ENCODE measurements at places on chromosomes 4 and X.

DNA sequence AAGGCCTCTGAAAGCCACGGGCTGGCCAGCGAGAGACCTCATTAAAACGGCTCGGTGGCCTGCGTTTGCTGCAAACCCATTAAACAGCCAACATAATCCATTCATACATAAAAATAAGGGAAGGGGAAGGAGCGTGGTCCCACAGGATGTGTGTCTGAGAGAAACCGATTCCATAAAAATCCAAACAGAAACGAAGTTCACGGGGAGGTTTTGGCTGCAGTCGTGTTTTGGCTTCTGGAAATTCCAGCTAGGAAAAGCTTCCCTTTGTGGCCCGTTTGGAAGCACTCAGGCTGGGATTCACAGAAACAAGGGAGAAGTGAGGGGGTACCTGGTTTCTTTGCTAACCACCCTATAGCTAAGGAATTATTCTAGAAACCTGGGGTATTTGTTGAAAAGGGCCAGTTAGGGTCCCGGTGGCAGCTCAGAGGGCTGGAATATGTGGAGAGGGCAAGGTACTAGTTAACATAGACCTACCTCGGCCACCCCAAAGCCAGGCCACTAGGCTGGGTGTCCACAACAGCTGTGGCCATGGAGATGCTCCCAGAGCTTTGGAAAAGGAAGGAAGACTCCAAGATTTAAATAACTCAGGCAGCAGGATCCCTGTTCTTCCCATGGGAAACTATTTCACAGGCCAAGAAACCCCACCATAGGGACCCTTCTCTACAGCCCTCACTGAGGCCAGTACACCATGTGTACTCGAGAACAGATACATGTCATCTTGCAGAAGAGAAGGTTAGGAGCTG lies 166.8 kb downstream of the BCOR start:
- no peak for DNase-seq
- H3K4me1 ChIP-seq = no peaks in the 10 kb centered on the region
- H3K27ac ChIP-seq = no peak overlapping the region
- H3K36me3 ChIP-seq = no peaks in the 10 kb centered on the region
- H3K4me3 ChIP-seq = no peak overlapping the region

- H3K27me3 ChIP-seq = no peaks in the 10 kb centered on the region
- no peak overlapping the region for H3K4me3 ChIP-seq
- H3K36me3 ChIP-seq = no peaks in the 10 kb centered on the region
Observed at GRCh38 chr4:90112715-90113114, 14.5 kb upstream of the CCSER1 start.

DNA sequence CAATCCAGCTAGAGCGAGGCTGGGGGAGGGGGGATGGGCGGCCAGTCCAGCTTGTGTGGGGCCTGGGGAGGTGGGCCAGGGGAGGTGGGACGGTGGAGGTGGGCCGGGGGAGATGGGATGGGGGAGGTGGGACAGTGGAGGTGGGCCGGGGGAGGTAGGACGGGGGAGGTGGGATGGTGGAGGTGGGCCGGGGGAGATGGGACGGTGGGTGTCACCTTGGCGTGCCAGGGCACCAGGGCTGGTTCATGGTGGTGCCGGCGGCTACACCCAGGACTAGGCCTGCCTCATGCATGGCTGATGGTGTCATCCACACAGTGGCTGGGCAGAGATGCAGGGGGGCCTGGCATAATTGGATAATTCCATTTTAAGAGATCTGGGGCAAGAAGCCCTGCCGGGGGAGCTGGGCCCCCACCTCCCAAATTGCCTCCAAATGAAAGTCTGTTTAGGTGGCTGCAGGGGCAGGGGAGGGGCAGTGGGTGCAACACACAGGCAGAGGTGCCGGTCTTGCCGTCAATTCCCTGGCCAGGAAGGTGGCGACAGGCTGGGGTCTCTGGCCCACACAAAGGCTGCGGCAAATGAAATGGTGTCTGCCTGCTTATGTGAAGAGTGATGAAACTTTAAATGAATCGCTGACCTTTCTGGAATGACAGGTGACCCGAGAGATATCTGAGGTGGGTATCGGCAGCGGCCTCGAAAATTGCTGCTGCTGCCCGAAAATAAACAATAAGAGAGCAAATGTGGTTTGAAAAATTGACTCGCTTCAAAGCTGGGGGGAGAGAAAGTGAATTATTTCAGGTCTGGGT lies 82.1 kb downstream of the FAM53A start:
- H3K4me1 ChIP-seq = peaks cover 34% of the 10 kb centered on the region
- no peak for DNase-seq

GRCh38 chr4:1297456-1298325 lies 8.0 kb downstream of the MAEA start:
- H3K4me1 ChIP-seq = peaks cover 4% of the 10 kb centered on the region
- H3K27me3 ChIP-seq = no peaks in the 10 kb centered on the region
- peaks cover 49% of the 10 kb centered on the region for H3K36me3 ChIP-seq
- no peak overlapping the region for H3K27ac ChIP-seq
- peak; percentile 10 for DNase-seq

DNA sequence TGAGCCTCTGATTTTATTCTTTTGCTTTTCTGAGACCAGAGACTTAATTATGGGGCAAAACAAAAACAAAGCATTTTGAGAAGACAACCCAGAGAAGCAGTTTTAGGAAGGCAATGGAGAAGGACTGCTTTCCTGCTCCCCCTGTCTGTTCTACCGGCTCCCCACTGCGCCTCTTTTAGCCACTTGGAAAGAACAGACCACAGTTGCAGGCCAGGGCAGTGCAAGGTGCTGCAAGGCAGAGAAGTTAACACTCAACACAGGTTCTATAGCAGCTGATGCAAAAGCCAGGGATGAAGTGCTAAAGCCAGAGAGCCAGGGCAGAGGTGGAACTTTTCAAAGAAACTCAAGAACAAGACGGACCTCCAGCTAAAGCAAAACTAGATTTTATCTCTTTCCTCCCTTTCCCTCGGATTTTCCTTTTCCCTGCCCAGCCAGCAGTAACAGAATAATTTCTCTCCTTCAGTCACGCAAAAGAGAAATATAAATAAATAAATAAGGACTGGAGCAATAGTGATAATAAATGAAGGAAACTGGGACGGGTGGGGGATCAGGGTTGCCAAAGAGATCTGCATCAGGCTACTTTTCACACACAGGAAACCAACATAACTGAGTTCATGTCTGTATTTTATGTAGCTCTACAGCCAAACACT lies 10.4 kb downstream of the SH3RF1 start:
- H3K27me3 ChIP-seq = peaks cover 8% of the 10 kb centered on the region
- DNase-seq = no peak
- H3K4me1 ChIP-seq = no peaks in the 10 kb centered on the region
- H3K27ac ChIP-seq = no peak overlapping the region
- no peak overlapping the region for H3K4me3 ChIP-seq

- H3K4me3 ChIP-seq = no peak overlapping the region
- H3K4me1 ChIP-seq = no peaks in the 10 kb centered on the region
- no peaks in the 10 kb centered on the region for H3K36me3 ChIP-seq
- no peak overlapping the region for H3K27ac ChIP-seq
- no peaks in the 10 kb centered on the region for H3K27me3 ChIP-seq
Observed at GRCh38 chrX:97328853-97329390, 445.2 kb downstream of the RPA4 start.

DNA sequence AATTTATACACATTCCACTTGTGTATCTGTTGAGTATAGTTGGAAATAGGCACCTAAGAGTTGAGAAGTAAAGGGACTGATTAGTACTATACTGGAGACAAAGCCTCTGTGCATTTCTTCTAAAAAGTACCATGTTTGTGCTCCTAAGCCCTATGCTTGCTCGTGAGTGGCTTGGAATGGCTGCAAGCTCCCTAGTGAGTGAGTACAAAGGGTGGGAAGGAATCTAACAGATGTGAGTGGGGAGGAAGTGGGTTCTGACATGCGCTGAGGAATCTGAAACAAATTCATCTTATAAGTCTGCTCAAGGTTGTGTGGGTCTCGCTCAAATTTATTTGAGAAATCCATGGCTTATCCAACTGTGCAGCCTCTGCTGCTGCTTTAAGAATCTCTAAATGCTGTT lies 13.3 kb downstream of the SPCS3 start:
- H3K4me1 ChIP-seq = peaks cover 7% of the 10 kb centered on the region
- no peak overlapping the region for H3K27ac ChIP-seq
- no peaks in the 10 kb centered on the region for H3K27me3 ChIP-seq
- no peak for DNase-seq

DNA sequence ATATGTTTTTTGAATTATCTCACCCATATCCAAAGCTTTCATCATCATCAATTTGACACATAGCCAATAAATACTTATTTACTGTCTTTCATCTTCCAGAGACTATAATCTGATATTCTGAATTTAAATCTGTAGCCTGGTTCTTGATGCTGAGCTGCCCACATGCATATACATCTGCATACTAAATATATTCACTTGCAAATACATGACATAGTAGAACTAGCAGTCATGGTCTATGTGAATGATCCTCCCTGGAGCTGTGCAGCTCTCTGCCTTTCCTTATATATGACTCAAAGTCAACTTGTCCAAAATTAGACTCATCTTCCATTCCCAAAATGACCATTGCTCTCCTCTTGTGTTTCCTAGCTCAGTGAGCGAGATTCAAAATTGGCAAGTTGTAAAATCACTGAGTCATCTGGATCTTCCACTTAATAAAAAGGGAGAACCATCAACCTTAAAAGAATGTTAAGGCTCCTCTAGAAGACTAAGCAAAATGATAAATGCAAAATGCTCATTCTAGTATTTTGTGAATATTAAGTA lies 448.2 kb downstream of the PPARGC1A start:
- H3K36me3 ChIP-seq = no peaks in the 10 kb centered on the region
- no peaks in the 10 kb centered on the region for H3K27me3 ChIP-seq
- H3K4me1 ChIP-seq = no peaks in the 10 kb centered on the region
- DNase-seq = no peak
- H3K27ac ChIP-seq = no peak overlapping the region

DNA sequence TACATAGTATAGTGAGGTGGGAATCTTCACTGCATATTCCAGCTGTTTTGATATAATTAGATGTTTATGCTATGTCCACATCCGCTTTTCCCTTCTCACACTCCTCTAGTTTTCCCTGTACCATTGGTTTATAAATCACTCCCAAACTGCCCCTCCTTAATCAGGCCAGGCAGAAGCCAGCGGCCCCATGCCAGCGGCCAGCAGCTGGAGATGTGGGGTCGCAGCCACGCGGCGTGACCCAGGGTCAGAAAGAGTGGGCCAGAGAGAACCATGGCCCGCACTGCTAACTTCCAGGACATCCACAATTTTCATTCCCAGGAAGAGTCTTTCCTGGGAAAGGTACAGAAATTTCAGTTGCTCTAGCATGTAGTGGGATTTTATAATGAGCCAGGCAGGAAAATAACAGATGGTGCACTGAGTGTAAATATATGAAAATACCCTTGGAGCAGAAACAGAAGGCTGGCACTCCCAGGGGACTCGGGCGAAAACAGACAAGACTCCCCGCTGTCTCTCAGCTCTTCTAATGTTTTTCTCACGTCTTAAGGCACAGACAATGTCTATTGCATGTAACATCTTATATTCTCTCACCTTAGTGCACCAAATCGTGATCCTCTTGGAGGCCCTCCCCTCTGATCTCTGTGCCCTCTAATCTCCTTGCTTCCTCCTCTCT lies 145.9 kb upstream of the ZFP42 start:
- no peaks in the 10 kb centered on the region for H3K4me1 ChIP-seq
- DNase-seq = no peak
- H3K27me3 ChIP-seq = no peaks in the 10 kb centered on the region

- H3K27ac ChIP-seq = no peak overlapping the region
- no peak overlapping the region for H3K4me3 ChIP-seq
- no peaks in the 10 kb centered on the region for H3K27me3 ChIP-seq
- no peaks in the 10 kb centered on the region for H3K36me3 ChIP-seq
Observed at GRCh38 chr4:17265139-17265538, 246.8 kb downstream of the QDPR start.

GRCh38 chr4:175745329-175745728 lies 66.7 kb downstream of the GPM6A start:
- no peak overlapping the region for H3K27ac ChIP-seq
- no peaks in the 10 kb centered on the region for H3K36me3 ChIP-seq
- no peaks in the 10 kb centered on the region for H3K4me1 ChIP-seq

Measured in T-cell (primary cell).